ENCODE measurements at places on chromosomes 2 and 18.

DNA sequence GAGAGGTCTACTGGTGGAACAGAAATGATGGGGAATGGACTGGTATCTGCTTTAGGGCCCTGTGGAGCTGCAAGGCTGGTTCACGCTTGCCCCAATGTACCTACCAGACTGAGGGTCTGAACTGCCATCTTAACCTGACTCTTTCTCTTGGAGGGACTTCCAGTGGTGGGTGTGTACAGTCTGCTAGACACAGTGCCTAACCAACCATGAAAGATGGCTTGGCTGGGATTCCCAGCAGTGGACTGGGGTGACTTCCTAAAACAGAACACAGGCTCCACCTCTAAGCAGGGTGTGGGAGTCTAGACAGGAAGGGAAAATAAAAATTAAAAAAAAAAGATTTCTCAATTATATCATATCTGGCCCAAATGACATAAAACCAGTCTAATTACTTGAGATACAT, 25.5 kb upstream of the MYO3B start:
- no peaks in the 10 kb centered on the region for H3K4me1 ChIP-seq
- H3K27me3 ChIP-seq: no peaks in the 10 kb centered on the region

DNA sequence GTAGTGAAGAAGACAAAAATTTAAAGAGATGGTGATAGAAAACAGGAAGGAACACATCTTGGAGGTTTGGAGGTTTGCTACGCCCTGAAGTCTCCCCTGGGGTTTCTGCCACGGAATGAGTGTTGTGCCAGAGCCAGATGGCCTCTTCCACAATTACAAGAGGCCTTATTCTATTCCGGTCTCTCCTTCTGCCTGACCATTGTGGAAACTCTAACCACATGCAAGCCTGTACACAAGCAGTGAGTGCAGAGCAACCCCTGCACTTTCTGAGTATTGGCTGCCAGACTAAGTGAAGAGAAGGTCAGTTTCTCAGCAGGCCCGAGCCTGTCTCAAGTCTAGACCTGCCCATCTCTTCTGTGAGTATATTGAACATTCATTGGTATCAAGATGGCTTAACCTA, 22.7 kb upstream of the MYO1B start:
- no peak for DNase-seq
- no peaks in the 10 kb centered on the region for H3K4me1 ChIP-seq
- H3K27ac ChIP-seq: no peak overlapping the region
- H3K27me3 ChIP-seq: no peaks in the 10 kb centered on the region
- no peaks in the 10 kb centered on the region for H3K36me3 ChIP-seq

GRCh38 chr2:169808221-169808620, 9.6 kb downstream of the SSB start:
- H3K4me3 ChIP-seq: no peak overlapping the region
- H3K27me3 ChIP-seq: no peaks in the 10 kb centered on the region
- no peak overlapping the region for H3K27ac ChIP-seq
- H3K4me1 ChIP-seq: no peaks in the 10 kb centered on the region

DNA sequence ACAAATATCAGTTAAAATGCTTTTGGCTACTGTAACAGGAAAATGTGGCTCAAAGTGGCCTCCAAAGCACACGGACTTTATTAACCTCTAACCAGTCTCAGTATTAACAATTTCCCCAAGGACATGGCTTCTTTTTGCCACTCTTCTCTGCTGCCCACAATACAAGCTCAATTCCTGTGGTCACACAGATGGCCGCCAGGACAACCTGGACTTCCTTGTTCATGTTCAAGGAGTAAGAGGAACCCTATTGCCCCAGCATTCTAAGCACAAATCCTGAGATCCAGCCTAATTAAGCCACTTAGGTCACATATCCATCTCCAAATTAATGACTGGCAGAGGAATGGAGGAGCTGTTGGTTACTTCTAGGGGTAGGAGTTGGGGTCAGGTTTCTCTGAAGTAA, 38.2 kb downstream of the AOX1 start:
- no peaks in the 10 kb centered on the region for H3K4me1 ChIP-seq
- peaks cover 2% of the 10 kb centered on the region for H3K27me3 ChIP-seq
- no peak overlapping the region for H3K4me3 ChIP-seq

DNA sequence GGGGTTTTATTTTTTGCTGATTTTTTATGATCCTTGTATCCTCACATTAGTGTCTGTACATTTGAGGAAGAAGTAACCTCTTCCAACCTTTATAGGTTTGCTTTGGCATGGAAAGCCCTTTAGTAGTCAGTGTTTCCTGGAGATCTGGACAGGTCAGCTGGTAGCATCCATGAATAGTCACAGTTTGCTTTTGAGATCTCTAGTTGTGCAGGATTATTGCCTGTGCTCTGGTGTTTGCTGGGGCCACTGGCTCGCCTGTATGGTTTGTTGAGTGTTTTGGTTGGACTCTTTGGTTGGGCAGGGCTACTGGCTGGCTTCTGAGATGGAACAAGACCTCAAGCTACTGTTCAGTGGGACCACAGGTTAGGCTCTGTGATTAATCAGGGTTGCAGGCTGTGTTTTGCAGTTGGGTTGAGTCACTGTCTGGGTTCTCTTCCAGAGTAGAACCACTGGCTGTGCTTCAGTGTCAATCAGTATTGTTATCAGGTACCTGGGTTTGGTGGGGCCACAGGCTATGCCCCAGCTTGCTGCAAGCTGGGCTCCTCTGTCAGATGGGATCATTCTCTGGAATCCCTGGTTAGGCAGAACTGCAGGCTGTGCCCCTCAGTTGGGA, 20.0 kb downstream of the SP140L start:
- no peak overlapping the region for H3K27ac ChIP-seq
- no peaks in the 10 kb centered on the region for H3K27me3 ChIP-seq
- peaks cover 25% of the 10 kb centered on the region for H3K36me3 ChIP-seq
- DNase-seq: no peak

GRCh38 chr2:73780237-73780582, 307 bp upstream of the DUSP11 start:
- H3K27ac ChIP-seq: peak overlapping the region; percentile 37
- H3K36me3 ChIP-seq: peaks cover 7% of the 10 kb centered on the region
- H3K4me3 ChIP-seq: no peak overlapping the region
- H3K27me3 ChIP-seq: peaks cover 14% of the 10 kb centered on the region

DNA sequence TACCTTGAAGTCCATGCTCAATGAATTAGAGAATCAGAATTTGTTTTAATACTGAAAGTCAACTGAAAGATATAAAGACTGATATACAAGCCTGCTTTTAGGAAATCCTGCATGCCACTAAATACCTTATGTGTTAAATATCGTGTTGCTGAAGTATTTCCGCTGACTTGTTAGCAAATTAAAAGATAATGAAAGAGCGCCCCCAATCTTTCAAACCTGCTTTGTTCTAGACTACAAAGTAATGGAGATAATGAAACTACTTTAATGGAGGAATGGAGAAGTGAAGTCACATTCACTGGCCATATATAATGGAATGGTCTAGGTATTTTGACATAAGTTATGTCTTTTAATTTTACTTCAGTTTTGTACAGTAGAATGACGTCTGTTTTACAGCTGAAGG, 95.7 kb downstream of the ASXL3 start:
- H3K4me1 ChIP-seq: no peaks in the 10 kb centered on the region
- no peak for DNase-seq
- no peak overlapping the region for H3K4me3 ChIP-seq
- no peak overlapping the region for H3K27ac ChIP-seq
- no peaks in the 10 kb centered on the region for H3K36me3 ChIP-seq
- H3K27me3 ChIP-seq: no peaks in the 10 kb centered on the region

- H3K27ac ChIP-seq: no peak overlapping the region
- H3K4me3 ChIP-seq: no peak overlapping the region
- H3K4me1 ChIP-seq: no peaks in the 10 kb centered on the region
- no peaks in the 10 kb centered on the region for H3K36me3 ChIP-seq
These were observed 133.6 kb downstream of the TPO start for GRCh38 chr2:1546901-1547300.

GRCh38 chr2:197254776-197255530, 55.6 kb downstream of the ANKRD44 start:
- peak overlapping the region; percentile 95 for H3K27ac ChIP-seq
- H3K36me3 ChIP-seq: peaks cover 3% of the 10 kb centered on the region
- DNase-seq: no peak
- H3K4me3 ChIP-seq: no peak overlapping the region
- H3K4me1 ChIP-seq: peaks cover 71% of the 10 kb centered on the region

DNA sequence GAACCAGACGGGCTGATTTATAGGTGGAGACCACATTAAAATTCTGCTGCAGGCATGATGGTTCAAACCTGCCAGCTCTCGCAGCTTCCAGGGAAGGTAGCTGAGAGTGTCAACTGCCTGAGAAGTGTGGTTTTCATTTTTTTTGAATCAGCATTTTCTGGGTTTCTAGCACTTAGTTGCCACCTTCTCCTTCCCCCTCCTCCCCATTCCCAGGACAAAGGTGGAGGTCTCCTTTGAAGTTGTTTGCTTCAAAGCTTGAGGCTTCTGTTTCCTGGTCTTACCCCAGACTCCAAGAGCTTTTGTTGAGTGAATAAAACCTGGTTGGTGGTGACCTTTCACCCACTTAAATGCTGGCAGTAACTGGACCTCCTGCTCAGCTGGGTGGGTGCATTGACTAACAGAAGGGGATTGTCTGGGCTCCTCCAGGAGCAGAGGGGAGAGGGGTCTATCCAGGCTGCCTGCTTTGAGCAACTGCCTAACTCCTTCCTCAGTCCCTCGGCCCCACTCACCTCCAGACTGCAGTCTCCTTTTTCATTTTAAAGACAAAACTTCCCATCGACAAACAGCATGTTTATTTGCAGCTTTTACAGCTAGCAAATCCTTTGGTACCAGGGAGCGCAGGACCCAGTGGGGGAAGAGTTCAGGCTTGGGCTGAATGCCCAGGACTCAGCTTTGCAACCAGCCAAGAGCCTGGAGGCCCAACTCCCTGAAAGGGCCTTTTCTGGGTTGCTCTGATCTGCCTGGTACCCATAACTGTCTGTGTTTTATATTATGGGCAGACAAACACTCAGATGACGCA, 3.5 kb downstream of the RHOB start:
- no peak overlapping the region for H3K4me3 ChIP-seq
- no peak for DNase-seq

- H3K36me3 ChIP-seq: no peaks in the 10 kb centered on the region
- H3K4me1 ChIP-seq: no peaks in the 10 kb centered on the region
- no peak overlapping the region for H3K4me3 ChIP-seq
These were observed 169.7 kb upstream of the NOSTRIN start for GRCh38 chr2:168632709-168633121.

GRCh38 chr2:138217975-138218374, 253.7 kb downstream of the HNMT start:
- no peaks in the 10 kb centered on the region for H3K4me1 ChIP-seq
- no peaks in the 10 kb centered on the region for H3K36me3 ChIP-seq
- no peaks in the 10 kb centered on the region for H3K27me3 ChIP-seq

DNA sequence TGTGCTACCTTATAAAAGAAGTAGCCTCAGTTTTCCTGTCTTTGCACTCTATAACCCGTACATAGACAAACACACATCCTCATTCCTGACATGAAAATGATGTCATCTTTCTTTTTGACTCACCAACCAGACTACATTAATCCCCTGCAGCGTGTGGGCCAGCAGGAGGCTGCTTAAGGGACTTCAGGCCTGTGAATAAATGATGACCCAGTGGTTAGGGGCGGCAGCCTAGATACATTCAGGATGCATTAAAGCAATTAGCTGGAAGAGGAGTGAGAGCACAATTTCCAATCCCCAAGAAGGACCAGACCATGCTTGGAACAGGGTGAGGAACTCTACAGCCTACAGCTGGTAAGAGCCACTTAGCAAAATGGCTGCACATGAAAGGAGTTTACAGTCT, 57.3 kb upstream of the KLF7 start:
- no peaks in the 10 kb centered on the region for H3K27me3 ChIP-seq
- no peak overlapping the region for H3K4me3 ChIP-seq
- H3K27ac ChIP-seq: no peak overlapping the region

- no peaks in the 10 kb centered on the region for H3K4me1 ChIP-seq
- no peak overlapping the region for H3K27ac ChIP-seq
- no peak overlapping the region for H3K4me3 ChIP-seq
- H3K27me3 ChIP-seq: no peaks in the 10 kb centered on the region
- no peaks in the 10 kb centered on the region for H3K36me3 ChIP-seq
- no peak for DNase-seq
These were observed 6.5 kb downstream of the SULT6B1 start for GRCh38 chr2:37181726-37182684.

- DNase-seq: no peak
- no peak overlapping the region for H3K4me3 ChIP-seq
- H3K36me3 ChIP-seq: no peaks in the 10 kb centered on the region
- H3K4me1 ChIP-seq: no peaks in the 10 kb centered on the region
- no peak overlapping the region for H3K27ac ChIP-seq
These were observed 20.5 kb upstream of the NYAP2 start for GRCh38 chr2:225378984-225379383.

GRCh38 chr2:170024721-170025120, 153.2 kb upstream of the MYO3B start:
- no peak for DNase-seq
- H3K4me3 ChIP-seq: no peak overlapping the region
- H3K4me1 ChIP-seq: no peaks in the 10 kb centered on the region
- no peak overlapping the region for H3K27ac ChIP-seq
- H3K36me3 ChIP-seq: no peaks in the 10 kb centered on the region

DNA sequence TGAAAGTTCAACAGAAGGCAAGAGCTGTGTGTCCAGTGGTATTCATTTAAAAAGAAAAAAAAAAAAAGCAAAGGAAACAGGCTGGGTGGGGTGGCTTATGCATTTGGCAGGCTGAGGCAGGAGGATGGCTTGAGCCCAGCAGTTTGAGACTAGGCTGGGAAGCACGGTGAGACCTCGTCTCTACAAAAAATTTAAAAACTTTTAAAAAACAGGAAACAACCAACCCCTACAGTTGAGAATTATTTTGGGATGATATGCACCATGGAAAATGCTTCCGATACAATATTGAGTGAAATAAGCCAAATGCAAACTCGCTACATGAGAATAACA, 31.2 kb downstream of the PTPN18 start:
- peaks cover 12% of the 10 kb centered on the region for H3K36me3 ChIP-seq
- no peaks in the 10 kb centered on the region for H3K27me3 ChIP-seq
- H3K27ac ChIP-seq: no peak overlapping the region
- DNase-seq: no peak

- no peak overlapping the region for H3K4me3 ChIP-seq
- H3K27ac ChIP-seq: no peak overlapping the region
- H3K27me3 ChIP-seq: no peaks in the 10 kb centered on the region
- H3K4me1 ChIP-seq: no peaks in the 10 kb centered on the region
These were observed 288.1 kb downstream of the EPHA4 start for GRCh38 chr2:221283896-221284545.

DNA sequence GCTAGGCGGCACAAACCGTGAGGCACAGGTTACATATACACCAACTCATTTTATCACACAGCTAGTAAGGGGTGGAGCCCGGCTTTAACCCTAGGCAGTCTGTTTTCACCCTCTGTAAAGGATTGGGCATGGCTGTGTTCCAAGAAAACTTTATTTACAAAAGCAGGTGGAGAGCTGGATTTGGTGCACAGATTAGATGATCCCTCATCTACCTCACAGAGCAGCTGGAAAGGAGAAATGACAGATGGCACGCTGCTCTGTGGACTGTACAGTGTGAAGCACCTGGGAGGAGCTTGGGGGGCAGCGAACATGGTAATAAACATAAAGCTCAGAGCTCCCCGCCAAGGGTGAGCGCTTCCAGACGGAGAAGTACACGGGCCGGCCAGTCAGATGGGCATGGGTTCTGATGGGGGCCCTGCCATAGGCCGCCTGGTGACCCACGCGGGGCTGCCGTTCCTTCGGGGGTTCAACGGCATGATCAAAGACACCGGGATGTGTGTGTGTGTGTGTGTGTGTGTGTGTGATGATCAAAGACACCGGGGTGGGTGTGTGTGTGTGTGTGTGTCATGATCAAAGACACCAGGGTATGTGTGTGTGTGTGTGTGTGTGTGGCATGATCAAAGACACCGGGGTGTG, 862 bp upstream of the TMEM177 start:
- peak overlapping the region; percentile 42 for H3K27ac ChIP-seq
- H3K36me3 ChIP-seq: no peaks in the 10 kb centered on the region
- H3K27me3 ChIP-seq: no peaks in the 10 kb centered on the region
- peak overlapping the region; percentile 78 for H3K4me3 ChIP-seq
- peak; percentile 16 for DNase-seq
- H3K4me1 ChIP-seq: peaks cover 26% of the 10 kb centered on the region

All from T-cell (primary cell).